ENCODE measurements at places on chromosomes 6 and 20.

DNA sequence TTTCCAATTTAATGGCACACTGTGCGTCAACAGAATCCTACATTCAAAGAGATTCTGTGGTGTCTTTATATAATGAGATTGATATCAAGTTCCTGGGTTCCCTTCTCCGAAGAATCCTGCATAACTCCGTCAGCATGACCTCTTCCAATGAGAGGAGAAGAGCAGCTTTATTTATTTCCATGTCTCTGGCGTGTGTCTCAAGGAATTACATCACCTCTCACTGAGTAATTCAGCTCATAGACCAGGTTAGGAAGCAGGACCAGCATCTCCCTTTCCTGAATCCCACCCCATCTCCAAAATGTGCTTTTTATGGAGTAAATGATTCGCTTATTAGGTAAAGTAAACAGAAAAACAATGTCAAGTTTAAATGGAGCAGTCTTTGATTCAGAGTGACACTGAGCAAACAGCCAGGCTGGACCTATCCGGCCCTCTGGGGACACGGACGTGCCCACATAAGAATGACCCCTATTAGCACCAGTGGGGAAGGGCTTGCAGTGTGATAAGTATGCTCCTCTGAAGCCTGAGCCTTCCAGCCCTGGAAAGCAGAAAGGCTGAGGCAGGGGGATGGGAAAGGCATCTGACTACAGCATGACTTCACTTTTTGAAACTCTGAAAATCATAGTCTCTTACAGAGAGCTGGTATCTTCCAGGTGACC lies 165.2 kb downstream of the CLIC5 start:
- DNase-seq: no peak

GRCh38 chr6:56758553-56758952 lies 115.9 kb upstream of the DST start:
- no peak for DNase-seq

GRCh38 chr6:125232466-125232865 lies 69.3 kb downstream of the HDDC2 start:
- DNase-seq: no peak

DNA sequence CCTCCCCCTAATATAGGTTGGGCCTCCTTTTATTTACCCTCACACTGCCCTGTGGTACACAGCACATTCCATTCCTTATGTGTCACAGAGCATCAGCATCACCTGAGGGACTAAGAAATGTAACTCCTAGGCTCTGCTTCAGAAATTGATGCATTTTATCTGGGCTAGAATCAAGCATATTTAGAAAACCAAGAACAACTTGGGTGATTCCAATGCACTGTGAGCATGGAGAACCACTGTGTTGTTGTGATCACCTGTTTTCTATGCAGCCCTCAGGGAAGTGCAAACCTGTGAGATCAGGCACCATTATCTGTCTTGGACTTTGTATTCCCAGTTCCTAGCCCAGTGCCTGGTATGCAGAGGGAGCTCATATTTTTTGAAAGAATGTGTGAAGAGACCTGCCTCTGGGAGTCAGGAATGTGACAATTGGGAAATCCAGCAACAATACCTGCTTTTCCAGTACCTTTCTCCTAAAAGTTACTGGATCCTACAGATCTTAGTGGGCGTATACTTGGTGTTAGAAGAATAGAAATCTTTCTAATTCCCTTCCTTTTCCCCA lies 7.0 kb downstream of the KAT14 start:
- no peak for DNase-seq

DNA sequence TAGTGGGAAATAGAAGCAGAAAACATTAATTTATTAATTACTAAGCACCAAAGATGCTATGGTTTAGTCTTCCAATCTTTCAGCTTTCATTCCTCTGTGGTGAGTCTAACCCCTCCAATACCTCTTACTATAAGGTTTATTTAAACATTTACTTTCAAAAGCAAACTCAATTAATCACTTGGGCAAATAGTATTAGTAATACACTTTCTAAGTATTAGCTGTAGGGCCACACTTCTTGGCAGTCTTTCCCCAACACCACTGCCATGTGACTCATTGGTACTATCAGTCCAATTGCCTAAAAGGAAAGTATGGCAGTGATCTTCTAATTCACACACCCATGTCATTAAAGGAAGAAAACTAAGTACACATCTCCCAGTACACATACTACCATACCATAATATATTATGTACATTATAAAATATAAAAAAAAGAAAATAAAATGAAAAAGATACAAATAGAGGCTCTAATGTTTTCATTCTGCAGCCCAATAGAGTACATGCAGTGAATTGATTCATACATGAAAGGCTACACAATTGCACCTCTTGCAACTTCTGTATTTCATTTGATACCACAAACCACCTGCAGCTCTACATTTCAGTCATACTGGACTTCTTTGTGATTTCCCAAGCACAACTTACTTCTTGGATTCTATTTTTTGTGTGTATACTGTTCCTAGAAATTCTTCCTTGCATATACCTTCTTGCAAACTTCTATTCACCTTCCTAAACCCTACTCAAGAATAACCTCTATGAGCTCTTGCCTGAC lies 218.6 kb downstream of the PKHD1 start:
- DNase-seq: no peak

GRCh38 chr6:27441001-27441400 lies 31.9 kb downstream of the ZNF184 start:
- DNase-seq: no peak

DNA sequence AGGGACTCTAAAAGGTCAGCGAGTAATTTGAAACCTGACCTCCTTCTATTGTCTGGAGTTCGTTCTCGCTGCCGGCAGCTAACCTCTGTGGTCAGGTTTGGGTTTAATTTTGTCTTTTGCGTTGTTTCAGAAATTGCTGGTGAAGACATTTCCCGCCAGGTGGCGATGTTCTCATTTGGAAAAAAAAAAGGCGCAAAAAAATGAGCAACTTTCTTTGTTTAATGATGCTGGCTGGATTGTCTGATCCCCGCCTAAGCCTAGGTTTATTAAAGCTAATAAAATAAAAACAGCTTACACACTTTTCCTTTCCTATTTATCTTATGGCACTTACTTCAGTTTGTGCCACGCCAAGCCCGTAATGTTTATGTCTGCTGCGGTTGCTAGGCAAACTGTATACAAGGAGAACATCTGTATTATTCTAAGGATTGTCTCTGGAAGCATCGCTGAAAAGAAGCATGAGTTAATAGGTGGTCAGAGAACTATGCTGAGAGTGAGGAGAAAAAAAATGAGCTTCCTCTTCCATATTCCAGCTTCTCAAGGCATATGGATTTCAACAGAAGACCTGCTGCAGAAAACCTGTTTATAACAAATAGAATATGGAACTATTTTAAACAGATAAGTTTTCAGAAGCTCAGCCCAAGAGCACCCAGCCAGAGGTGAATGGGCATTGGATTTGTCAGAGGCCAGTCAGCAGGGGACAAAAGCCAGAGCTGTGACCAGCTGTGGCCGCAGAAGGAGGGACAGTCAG lies 205.7 kb downstream of the DOK5 start:
- DNase-seq: no peak

DNA sequence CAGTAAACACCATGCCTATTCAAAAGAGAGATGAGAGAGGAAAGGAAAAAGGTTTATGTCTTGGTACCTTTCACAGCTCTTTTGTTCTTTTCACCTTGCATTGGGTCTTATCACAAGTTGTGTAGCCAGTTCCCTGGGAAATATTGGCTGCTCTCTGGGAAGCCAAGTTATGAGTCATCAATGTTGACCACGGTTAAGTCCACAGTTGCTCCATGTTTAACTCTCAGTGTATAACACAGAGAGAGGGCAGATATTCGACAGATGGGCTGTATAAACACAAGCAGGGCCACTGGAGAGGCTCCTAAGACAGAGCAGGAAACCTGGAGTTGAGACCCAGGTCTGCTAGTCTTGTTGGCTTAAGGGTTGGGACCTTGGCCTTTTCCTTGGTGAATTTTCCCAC lies 718.6 kb downstream of the QKI start:
- no peak for DNase-seq

GRCh38 chr6:75494290-75494689 lies 690 bp upstream of the FILIP1 start:
- DNase-seq: no peak

- DNase-seq: no peak
Measured at GRCh38 chr6:44415873-44416502, 28.5 kb downstream of the CDC5L start.

GRCh38 chr6:152313542-152314482 lies 323.4 kb downstream of the SYNE1 start:
- DNase-seq: no peak

DNA sequence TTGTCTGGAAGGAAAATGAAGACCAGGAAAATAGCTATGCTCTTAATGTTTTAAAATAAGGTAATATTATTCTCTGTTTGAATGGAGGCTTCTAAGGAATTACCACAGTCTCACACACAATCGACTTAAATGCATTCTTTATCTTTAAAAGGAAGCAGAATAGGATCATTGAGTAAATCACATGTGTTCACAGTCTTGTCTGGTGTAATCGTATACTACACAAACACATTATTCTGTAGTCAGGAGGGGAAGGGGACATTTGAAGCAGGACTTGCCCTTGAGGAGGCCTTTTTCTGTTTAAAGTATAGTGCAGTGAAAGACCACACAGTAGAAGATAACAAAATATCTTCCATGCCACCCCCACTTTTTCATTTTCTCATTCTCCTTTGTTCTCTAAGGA lies 20.6 kb upstream of the REV3L start:
- DNase-seq: no peak

DNA sequence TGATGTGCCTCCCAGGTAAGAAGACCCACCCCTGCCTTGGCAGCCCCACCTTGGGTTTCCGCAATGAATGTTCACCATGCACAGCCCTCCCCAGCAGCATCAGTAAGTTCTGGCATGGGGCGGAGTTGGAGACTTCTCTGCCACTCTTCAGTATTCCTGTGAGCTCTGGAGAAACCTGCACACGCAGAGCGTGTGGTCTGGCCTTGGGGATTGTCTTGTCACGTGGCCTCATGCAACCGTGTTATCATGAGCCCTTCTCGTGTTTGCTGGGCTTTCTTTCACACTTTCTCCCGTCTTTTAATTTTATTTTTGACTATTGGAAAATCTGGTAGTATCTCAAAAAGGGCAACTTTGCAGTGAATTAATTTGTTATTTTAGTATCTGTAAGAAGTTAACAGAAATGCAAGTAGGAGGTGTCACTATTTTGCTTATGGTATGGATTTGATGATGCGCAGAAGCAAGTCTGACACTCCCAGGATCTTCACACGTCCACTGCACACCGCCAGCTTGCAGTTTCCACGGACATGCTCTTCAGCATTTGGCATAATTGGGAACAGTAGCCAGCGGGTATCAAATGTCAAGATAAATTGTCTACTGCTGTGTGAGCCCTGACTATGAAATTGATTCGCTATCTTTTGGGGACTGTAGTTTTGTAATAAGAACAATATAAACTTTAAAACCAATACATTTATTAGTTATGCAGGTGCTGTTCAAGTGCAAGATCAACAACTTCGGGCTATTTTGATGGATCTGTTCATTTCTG lies 463.5 kb downstream of the QKI start:
- DNase-seq: no peak

DNA sequence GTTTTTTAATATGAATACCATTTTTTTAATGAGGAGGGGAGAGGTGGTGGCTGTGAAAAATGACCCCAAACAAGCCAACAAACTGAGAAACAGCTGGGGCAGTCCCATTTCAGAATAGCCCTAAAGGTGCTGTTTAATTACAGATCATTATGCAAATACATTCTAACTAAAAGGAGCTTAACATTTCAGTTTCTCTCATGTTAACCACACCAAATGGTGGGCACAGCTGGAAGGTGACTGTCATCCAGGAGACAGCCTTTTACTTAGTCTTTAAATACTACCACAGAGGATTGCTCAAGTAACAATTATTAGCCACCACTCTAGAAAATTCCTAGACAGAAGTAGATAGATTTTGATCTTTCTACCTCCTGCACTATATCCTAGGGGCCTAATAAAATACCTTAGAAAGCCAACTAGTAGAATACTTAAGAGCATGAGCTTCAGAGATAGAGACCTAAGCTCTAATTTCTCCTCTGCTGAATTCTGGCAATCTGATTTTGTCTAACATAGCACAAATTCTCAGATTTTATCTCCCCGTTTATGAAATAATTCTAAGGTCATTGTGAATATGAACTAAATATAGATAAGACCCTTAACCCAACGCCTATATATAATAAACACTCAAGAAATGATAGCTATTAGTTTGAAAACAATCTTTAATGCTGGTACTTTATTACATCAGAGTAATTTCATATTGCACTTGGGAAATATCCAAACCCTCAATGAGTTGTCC lies 615.1 kb upstream of the NRSN1 start:
- DNase-seq: no peak

DNA sequence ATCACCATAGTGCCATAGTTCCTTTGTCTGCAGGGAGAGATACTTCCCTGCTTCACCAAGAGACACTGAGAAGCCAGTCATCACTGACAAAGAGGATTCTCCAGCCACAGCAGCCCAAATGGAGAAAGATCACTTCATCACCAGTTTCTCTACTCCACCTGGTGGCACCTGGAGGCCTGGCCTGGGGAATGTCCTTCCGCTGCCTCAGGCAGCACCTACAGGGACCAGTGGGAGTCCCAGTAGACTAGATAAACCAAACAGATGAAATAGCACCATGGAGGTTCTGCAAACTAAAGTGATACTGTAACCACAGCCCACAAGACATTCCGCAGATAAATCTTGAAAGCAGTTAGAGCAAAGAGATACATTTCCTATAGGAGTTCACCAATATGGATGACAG lies 266.5 kb downstream of the C6orf118 start:
- DNase-seq: no peak
